ENCODE measurements at places on chromosomes 2 and 18.
A peak's percentile ranks its signal among the peaks of the same experiment; 100 is the strongest.

DNA sequence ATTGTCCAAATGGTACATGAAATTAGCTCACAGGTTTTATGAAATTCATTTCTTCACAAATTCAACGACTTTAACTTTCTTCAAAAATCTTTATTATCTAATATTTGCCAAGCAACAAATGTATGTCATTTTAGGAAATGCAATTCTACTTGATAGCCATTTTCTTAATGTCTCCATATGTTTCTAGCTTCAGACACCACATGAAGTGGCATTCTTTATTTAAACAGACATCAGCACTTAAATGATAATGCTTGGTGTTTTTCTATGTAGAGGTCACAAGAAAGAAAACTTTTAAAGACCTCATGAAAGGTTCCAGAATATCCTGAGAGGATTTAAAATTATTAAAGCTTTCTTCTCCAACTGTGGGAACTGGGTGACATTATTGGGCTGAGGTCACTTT, 44.2 kb upstream of the XIRP2 start:
- no peak for DNase-seq

- no peak for DNase-seq
These were observed 114.8 kb downstream of the SMAD2 start for GRCh38 chr18:47815486-47816270.

DNA sequence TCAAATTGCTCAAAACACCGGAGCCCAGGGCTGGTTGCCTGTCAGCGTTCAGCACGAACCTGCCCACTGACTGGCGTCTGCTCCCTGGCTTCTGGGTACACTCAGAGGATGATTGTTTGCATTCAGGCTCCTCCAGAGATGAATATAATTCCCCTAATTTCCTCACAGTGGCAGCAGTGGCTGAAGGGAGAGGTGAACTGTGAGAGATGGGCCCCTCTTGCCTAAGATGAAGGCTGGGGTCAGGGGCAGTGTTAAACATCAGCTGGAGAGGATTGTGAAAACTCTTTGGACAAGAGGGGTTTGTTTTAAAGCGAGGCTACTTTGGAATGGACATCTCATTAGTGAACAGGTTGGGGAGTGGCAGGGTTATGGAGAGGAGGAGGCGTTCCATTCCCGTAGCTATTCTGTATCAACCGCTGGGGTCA, 31.0 kb downstream of the TCF7L1 start:
- DNase-seq = peak; percentile 24

DNA sequence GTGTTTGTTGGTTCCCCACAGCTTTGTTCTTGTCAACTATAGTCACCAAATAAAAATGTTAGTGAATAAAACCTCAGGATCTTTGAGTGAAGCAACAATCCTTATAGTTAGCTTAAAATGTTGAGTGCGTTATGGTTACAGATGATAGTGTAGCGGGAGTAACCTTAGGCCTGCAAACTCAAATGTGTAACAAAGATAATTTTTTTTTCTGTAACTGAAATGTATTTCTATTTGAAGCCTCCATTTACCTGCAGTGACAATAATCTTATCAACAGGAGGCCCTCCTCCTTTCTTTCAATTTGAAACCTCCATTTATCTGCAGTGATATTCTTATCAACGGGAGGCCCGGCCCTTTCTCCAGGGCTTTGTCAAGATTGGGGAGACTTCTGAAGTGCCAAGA, 3.1 kb upstream of the C2orf49 start:
- no peak for DNase-seq

DNA sequence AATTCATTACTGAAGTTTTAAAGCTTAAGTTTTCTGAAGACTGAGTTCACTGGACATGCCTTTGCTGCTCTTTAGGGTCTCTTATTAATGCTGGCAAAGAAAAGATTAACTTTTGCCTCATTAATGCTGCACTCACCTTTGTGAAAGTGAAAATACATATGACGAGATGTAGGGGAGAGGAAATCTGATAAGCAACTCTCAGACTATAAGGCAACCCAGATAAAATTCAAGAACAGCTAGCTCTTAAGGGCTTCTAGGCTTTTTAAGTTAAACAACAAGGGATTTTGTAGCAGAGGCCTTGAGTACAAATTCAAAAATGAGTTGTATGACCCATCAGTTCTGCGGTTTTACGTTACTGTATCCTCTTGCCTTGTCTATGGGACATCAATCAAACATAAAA, 143.7 kb downstream of the USP34 start:
- DNase-seq = no peak

DNA sequence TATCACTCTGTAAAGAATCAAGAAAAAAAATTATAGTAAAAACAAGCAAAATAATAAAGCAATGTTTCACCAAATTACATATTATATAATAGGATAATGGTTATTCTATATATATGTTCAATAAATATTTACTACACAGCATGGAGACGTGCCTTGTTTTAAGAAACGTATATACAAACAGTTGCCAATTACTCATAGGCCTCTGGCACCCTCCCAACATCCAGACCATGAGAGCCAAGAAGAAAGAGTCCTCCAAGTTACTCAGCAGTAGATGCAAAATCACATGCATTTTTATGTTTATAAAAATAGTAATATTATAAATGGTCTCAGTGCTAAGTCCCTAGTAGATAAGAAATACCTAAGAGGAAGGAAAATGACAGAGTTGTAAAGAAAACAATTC, 64.8 kb downstream of the REV1 start:
- DNase-seq = no peak

GRCh38 chr2:178731300-178731699, 75.9 kb downstream of the TTN start:
- DNase-seq = no peak

DNA sequence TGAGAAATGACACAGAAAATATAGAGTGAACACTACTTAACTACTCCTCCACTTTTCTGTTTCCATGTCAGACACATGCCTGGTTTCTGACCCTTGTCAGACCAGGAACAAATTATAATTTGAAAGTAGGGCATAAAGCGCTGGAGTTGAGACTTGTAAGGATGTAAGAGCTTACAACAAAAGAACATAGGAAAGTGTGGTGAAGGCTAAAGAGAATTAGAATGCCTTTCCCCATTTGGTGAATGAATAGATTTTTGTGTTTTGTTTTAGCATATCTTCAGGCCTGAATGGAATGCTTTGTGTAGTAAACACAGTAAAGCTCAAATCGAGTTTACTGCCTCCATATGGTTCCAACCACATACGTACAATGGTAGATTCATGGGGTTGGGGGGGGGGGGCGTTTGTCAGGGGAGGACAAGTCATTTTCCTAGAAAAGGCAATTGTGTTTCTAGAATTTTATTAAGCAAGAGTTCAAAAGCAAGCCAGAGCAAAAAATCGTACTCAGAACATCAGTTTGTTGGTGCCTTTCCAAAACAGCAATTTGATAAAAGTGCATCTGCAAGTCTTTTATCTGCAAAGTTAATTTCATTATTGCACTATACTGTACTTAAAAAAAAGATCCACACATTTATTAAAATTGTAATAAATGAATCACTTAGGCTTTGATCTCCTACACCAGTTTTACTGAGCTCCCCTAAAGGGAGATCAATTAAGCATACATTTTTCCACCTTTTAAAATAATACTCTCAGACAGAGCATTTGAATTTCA, 30.9 kb downstream of the NRXN1 start:
- DNase-seq = no peak

DNA sequence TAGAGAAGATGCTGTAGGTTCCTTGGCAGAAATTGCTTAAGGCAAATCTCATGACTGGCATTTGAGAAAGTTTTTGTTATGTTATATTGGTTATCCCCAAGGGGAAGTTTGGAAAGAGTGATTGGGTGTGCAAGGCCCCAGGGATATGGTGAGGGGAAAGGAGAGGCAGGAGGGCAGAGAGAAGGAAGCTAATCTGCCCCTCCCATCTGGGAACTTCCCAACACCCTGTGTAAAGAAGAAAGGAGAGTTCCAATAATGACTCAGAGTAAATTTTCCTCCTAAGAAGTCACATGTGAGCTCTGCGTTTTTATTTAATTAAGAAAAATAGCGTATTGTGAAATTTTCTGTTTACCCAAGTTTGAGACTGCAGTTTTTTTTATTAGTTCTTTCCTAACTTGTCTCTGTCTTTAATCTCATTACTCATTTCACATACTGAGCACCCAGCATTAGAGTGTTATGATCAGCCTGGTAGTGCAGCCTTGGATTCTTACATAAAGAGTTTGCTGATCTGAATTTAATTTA, 3.1 kb upstream of the KYNU start:
- peak; percentile 69 for DNase-seq

DNA sequence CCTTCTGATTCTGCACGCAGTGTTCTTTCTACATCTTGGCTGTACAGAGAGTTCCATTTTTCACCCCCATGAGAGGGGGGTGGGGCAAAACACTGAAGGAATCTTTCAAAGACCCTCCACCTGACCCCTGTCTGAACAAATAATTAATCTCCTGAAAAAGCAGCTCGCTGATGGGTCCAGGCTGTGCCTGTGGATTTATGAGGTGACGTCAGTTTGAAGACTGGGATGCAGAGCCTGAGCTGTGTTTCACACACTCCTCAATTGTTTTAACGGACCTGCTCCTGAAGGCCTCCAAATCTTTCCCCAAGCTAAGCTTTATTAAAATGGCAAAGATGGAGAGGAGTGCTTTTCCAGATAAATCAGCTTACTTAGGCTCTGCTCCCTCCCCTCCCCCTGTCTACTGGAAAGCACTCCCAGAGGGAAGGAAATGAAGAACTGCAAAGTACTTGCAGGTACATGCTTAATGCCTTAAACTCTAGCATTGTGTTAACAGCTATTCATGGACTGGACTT, 390.2 kb upstream of the TNP1 start:
- DNase-seq = no peak

Data from small intestine (tissue), 16 donors.